SHP77 treated with DMSO at 0.1 percent for 48 hours (cell line): ENCODE measurements at places on chromosomes 13 and 19.

GRCh38 chr13:83065108-83065507, 817.2 kb downstream of the SLITRK1 start:
- no peak for DNase-seq

- no peak for DNase-seq
Observed at GRCh38 chr13:46134961-46135522, 30.2 kb upstream of the CPB2 start.

- DNase-seq = no peak
Observed at GRCh38 chr13:93151277-93151676, 75.3 kb upstream of the GPC6 start.

DNA sequence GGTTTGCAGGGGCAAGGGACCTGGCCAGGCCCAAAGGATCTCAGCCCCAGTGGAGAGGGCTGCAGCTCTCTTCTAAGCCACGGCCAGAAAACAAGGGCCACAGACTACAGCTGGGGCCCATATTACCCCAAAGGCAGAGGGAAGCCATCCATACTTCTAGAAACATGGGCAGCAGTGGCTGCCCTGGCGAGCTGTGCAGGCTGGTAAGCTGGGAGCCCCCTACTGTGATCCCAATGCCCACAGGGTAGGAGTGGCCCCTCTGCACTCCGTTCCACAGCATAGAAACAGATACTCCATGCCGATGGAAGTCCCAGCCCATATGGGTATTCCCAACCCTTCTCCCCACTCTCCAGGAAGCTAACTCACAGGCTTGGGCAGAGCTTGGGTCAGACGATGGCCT, 25.1 kb downstream of the VSTM2B start:
- no peak for DNase-seq

DNA sequence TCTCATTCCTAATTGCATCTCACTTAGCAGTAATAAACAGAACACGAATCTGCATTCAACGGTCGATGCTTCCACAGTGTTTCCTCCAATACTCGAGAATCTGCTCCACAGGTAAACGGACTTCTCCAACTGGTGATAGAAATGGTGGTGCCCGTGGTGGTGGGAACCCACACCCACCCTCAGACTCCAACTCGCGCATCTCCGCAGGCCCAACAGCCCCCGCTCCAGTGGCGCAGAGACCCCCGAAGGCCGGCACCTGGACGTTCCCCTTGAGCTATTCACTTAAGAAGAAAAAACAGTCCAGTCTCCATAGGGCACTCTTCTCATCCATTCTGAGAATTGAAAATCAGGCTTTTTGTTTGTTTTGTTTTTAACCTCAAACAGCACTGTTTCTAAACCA, 13.8 kb upstream of the RASA3 start:
- DNase-seq = no peak
